Fibroblast of villous mesenchyme (primary cell): ENCODE measurements at places on chromosomes 1 and 21. TPM values are rescaled to one million over a fixed set of nuclear protein-coding genes. Genes with fewer than 3 reads are reported as not detected.

The KRTAP24-1 gene
- not detected in 2 replicates for total RNA-seq

The DNAI4 gene
- 3.5 and 9.9 TPM in 2 replicates for total RNA-seq

The BGLAP gene
- total RNA-seq = not detected in 2 replicates

The SETD4 gene
- 15.1 and 16.1 TPM in 2 replicates for total RNA-seq

The DNM3 gene
- total RNA-seq = 1.9 and 2.2 TPM in 2 replicates

The FOXO6 gene
- not detected in 2 replicates for total RNA-seq

The PPP2R5A gene
- total RNA-seq = 21.9 and 29.4 TPM in 2 replicates

The RNU1-4 gene
- under 0.01 TPM in 1 of 2 replicates, not detected in the other for total RNA-seq

The YRDC gene
- 11.9 and 15.5 TPM in 2 replicates for total RNA-seq

DNA sequence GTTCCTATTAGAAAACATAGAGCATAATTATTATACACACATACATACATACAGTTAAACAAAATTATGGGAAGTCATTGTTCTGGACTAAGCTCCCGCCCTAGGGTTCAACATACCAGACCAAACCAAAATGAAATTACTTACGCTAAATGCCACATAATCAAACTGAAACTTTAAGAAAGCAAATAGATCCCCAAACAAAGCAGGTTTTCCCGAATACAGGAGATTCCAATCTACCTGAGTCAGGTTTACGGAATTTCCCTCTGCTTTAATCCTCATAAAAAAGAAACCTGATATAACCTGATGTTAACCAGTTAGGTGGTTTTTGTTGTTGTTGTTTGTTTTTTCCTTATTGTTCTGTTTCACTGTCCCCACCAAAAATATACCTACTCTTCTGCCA, 1886.9 kb downstream of the NCAM2 start:
- DNase-seq = no peak

GRCh38 chr1:201686714-201687455, 142.1 kb upstream of the IPO9 start:
- DNase-seq = no peak

DNA sequence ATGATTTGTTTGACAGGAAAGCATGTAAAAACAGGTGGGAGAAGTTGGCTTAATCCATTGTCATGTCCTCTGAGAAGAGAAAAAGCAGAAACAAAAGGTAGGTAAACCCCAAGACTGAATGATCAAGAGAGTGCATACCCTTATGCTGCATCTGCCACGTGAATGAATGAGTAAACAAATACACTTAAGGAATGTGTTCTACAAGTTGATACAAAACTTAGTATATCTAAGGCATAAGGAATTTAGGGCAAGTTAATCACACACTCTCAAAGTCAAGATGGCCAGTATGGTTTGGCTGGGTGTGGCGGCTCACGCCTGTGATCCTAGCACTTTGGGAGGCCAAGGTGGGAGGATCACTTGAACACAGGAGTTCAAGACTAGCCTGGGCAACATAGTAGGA, 34.2 kb downstream of the HMCN1 start:
- DNase-seq = no peak

DNA sequence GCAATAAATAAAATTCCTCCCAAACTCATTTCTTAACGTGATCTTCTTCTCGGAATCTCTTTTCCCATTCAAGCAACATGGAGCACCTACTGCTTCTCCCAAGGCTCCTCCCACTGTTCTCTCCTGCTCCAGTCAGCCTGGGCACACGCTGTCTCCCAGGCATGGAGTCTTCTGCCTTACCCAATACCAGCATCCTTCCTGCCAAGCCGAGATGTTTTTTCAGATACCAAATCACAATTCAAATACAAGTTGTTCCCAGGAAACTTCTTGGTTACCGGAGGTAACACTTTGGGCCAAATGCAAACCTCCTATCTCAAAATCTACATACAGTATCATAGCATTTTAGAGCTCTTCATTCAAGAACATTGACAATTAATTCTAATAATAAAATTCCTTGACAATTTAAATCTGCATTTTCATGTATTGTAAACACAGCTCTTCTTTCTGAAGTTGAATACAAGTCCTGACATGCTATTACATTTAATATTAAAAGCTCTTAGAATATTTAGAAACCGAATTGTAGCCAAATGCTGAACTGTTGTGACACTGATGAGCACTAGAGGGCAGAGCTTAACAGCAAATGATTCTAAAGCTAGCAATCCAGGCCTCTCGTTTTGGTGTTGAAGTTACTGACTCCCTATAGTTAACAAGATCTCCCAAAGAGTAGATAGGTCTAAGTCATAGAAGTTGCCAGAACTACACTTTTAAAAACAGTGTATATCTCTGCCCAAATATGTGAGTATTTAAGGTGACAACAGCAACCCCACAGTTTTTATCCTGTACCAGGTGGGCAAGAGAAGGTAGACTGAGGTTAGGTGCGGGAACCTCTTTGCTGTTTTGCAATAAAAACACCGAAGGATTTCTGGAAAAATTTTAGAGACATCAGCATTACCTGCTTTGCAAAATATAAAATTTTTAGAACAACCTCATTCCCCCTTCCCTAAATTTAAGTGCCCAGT, 52.3 kb downstream of the BCAR3 start:
- DNase-seq = peak; percentile 84

GRCh38 chr1:109299558-109300343, 7.1 kb downstream of the MYBPHL start:
- DNase-seq = peak; percentile 52

DNA sequence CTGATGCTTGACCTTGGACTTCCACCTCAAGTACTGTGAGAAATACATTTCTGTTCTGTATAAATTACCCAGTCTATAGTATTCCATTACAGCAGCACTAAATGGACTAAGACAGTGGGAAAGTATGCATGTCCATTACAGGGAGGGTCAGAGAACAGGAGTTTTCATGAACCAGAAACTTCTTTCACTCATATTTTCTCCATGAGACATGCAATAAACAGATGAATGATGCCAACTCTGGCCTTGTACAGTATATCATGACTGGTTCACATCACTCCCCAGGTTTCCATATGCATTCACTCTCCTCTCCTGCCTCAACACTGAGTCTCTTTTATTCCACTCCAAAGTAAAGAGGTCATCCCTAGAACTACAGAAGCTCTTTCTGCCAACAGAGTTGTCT, 4.5 kb upstream of the IFI16 start:
- DNase-seq = peak; percentile 12

DNA sequence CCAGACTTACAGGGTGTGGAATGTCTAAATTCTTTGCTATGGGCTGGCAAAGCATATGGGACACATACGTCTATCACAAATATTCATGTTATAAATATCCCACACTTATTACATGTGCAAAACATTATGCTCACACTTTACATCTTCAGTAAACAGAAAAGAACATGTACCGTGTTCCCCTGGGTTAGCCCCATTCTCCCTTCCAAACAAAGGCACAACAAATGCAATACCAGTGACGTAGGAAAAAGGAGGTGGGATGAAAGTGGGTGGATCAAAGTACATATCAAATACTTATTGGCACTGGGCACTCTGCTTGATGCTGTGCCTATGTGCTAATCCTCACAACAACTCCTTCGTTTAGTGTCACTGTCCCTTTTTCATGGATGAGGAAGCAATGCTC, 170.8 kb downstream of the ZSCAN20 start:
- DNase-seq = no peak

DNA sequence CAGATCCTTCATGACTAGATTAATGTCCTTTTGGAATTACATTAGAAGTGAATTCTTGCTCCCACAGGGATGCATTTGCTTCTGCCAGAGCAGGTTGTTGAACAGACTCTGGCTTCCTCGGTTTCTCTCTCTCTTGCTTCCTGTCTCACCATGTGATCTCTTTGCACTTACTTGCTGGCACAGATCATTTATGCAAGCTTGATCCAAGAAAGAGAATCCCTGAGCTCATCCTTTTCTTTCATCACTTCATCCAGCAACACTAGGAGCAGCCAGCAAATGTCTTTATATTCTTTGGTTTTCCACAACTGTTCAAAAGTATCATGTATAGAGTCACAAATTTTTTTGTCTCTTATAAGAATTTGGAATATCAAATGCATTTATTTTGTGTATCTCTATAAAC, 313.5 kb downstream of the ZNF326 start:
- DNase-seq = no peak

- DNase-seq = peak; percentile 39
Measured at GRCh38 chr1:56644064-56644918, 823 bp upstream of the PRKAA2 start.

DNA sequence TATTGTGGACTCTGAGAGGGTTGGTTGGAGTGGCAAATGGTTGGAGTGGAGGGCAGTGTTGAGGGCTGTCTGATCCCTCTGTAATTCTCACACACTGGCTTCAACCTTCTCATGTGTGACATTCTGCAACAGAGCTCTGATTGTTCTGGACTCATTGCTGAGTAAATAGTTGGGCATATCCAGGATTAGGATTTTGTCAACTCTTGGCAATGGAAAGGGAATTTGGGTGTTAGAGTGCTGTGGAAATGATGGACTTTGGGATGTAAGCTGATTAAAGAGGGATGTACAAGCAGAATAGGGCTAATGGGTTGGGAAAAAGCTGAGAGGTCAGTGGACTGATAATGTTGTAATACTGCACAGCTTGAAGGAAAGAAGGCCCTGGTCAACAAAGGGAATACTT, 16.5 kb downstream of the TLCD4 start:
- no peak for DNase-seq

GRCh38 chr1:167227934-167228378, 7.3 kb downstream of the POU2F1 start:
- DNase-seq = no peak

GRCh38 chr1:44584167-44584566, 90.1 kb downstream of the TMEM53 start:
- peak; percentile 75 for DNase-seq

GRCh38 chr1:198699167-198700015, 60.6 kb downstream of the PTPRC start:
- peak; percentile 33 for DNase-seq

- peak; percentile 72 for DNase-seq
Measured at GRCh38 chr1:66623812-66624211, 89.9 kb downstream of the SGIP1 start.

DNA sequence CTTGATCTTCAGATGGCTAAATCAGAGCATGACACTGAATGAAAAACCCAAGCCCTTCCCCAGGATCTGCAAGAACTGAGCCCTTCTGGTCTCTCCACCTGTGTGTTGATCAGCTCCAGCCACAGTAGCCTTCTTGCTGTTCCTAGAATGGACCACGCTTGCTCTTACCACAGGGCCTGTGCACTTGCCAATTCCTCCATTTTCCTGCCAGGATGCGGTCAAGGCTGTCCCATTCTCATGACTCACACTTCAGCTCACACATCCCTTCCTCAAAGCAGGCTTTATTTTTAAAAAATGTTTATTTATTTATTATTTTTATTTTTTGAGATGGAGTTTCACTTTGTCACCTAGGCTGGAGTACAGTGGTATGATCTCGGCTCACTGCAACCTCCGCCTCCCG, 43.6 kb upstream of the GRHL3 start:
- DNase-seq = no peak

GRCh38 chr1:153614189-153614900, 1.4 kb upstream of the S100A16 start:
- no peak for DNase-seq

GRCh38 chr1:93061895-93062792, 16.9 kb upstream of the MTF2 start:
- peak; percentile 49 for DNase-seq

GRCh38 chr1:155776414-155776813, 80.6 kb downstream of the GON4L start:
- peak; percentile 27 for DNase-seq

- DNase-seq = no peak
Measured at GRCh38 chr1:187893471-187893870, 1064.7 kb downstream of the PLA2G4A start.

GRCh38 chr1:22133931-22134324, 9.0 kb downstream of the WNT4 start:
- no peak for DNase-seq

- DNase-seq = peak; percentile 61
Measured at GRCh38 chr1:79193211-79194079, 186.9 kb upstream of the ADGRL4 start.
